Stimulated activated CD4-positive, alpha-beta T cell treated with anti-CD3 and anti-CD28 coated beads, Interleukin-12 subunit alpha, Interleukin-12 subunit beta, amount 100 ng/mL, for 24 hours (primary cell): ENCODE measurements at places on chromosomes 2 and 18.

DNA sequence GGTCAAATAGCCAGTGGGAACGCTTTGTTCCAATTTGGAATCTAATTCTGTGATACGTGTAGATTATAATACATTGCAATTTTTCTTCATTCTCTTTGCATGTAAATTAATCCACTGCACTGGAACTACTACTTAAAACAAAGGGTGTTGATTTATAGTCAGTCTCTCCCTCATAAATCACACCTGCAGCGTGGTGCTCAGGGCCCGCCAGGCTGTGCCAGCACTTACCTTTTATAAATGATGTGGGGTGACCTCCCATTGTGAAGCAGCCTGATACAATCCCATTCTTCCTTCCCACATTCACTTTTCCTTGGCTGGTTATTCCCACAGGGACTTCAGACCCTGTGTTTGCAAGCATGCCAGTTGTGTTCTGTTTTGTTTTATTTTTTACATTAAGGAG is 302.3 kb upstream of the ID2 start:
- DNase-seq = no peak

- DNase-seq = no peak
Measured at GRCh38 chr18:44899832-44900231, 219.1 kb downstream of the SETBP1 start.

DNA sequence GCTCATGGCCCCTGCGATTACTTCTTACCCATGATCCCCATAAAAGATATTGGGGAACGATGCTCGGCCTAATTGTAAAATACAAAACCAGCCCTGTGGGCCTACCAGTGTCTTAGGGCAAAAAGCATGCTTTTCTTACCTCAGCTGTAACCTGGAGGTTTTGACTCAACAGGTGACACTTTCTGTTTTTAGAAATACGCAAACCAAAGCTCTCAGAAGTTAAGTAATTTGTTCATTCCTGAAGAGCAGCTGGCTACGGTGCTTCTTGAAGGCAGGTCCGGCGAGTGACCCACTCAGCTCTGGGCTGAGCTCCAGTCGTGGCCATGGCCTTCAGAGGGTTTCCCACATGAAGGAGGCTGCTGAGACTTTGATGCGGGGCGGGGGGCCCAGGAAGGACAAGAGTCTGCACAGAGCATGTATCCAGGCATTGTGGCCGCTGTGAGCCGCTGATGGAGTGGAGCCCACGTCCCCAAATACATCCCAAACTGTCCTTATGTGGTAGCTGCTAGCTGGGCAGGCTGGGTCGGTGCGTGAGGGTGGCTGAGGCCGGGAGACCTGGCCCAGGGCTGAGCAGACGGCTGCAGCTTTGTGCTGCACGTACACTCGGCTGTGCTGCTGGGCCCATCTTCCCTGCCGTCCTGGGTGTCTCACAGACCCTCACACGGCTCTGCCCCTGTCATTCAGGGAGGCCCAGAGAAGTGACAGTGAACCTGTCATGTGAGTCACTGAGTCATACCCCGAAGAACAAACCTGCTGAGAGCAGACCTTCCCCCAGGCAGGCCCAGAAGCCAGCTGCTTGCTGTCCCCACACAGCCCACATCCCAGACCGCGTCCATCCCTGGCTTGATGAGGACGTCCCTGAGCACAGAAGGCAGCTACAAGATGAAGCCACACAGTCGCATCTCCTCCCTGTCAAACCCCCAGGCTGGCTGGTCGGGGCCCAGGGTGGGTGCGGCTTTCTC is 34.1 kb downstream of the ITGB1BP1 start:
- no peak for DNase-seq

DNA sequence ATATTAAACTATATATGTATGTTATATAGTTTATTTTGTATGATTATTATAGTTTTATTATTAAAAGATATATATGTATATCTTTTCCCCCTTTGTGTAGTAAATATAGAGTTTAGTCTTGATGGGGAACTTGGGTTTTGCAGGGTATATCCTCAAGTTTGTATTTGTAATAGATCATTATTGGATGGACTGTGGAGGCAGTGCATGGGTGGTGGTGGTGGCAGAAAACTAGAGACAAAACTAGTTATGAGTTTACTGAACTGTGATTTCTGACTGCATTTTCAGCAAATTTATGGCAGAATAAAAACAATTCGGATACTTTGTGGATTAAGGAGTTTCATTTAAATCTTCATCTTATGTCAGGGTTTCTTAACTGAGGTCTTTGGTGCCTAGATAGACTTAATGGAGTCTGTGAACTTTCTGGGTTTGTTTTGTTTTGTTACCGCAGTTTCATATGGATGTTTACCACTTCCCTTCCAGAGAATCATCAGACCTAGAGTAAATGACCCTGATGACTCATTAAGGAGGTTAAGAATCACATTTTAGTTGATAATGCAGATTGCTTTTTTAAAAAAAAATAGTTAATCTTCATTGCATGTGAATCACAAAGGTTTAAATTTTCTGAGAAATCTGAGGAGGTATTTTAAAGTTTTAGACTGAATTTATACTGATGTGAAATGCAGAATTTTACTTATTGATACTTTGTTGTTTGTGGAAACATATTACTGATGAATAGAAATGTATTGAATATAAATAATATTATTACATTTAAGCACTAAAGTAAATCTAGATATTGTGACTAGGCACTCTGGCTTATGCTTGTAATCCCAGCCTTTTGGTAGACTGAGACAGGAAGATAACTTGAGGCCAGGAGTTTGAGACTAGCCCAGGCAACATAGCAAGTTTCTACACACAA is 14.5 kb downstream of the EPC2 start:
- DNase-seq = no peak

- no peak for DNase-seq
Measured at GRCh38 chr2:19860022-19860421, 41.8 kb downstream of the TTC32 start.

- no peak for DNase-seq
Measured at GRCh38 chr2:19169134-19169768, 189.2 kb downstream of the OSR1 start.

DNA sequence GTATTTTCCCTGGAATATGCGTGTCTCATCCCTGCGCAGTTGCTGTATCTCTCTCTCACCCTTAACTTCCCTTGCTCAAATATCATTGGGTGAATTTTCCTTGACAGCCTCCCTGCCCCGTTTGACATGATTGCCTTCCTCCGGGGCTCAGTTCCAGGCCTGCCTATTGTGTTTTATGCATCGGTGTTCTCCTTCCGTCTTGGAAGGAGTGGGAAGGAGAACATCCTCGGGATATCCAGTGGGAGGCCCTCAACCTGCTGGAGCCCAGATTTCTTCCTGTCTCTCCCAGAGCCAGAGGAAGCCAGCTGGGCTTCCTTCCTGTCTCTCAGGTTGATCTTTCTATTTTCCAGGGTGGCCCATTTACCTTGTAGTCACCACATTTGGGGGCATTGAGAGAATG is 434.7 kb upstream of the HS6ST1 start:
- no peak for DNase-seq

DNA sequence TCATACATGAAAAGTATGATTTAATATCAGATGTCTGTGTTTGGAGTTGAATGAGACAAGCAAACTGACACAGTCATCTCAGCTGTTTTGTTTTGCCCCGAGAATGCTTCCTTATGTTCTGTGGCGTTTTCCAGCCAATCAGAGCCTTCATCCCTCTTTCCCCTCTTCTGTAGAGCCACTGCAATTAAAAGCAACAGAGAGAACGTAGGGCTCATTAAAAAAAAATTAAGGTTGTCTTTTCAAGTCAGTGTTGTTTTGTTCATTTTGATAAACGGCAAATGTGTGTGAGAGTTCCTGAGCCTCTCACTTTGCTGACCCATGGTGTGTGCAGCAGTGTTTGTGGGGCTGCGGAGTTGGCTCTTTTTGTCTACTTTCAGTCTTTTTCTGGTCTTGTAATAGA is 216.0 kb downstream of the FHOD3 start:
- no peak for DNase-seq

DNA sequence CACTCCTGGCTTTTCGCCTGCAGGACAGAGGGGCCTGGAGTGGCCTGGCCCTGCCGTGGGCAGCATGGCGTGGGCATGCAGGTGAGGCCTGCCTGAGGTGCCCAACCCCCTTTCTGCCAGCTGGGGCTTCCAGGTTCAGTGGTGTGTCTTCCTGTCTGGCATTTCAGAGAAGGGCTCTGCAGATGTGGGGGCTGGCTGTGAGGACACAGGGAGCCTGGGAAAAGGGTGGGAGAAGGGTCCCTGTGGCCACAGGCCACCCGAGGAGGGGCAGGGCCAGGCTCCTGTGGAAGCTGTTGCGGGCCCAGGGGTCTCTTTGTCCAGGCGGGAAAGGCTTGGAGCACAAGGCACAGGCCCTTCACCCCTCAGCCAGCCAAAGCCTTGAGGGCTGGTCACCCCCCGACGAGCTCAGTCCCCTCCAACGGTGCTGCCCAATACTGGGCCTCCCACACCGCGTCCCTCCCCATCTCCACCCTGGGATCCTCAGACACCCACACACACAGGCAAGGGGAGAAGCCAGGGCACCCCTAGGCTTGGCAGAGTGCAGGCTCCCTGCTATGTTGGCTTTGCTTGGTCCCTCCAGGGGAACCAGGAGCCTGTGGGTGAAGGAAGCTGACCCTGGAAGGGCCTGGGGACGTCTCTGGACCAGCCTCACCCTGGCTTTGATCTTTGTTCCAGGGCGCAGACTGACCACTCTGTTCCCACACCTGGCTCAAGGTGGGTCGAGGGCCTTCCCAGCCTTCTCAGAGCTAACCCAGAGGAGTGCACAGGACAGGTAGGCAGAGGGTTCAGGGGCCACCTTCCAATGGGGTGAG is 3.7 kb upstream of the AQP12A start:
- DNase-seq = no peak

DNA sequence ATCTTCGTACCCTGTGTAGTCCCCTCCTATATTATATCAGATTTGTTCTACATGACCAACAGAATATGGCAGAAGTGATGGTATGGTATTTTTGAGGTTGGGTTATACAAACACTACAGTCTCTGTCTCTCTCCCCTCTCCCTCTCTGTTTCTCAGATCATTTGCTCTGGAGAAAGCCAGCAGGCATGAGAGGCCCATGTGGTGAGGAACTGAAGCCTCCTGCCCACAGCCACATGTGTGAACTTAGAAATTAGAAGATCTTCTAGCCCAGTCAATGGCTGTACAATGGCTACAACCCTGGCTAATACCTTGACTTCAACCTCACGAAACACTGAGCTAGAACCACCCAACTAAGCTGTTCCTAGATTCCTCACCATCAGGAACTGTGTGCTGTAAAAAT is 250.6 kb downstream of the SMAD2 start:
- no peak for DNase-seq

GRCh38 chr2:32008805-32009515 is 1.8 kb downstream of the MEMO1 start:
- DNase-seq = no peak

GRCh38 chr2:235639885-235640284 is 146.0 kb downstream of the AGAP1 start:
- DNase-seq = no peak

DNA sequence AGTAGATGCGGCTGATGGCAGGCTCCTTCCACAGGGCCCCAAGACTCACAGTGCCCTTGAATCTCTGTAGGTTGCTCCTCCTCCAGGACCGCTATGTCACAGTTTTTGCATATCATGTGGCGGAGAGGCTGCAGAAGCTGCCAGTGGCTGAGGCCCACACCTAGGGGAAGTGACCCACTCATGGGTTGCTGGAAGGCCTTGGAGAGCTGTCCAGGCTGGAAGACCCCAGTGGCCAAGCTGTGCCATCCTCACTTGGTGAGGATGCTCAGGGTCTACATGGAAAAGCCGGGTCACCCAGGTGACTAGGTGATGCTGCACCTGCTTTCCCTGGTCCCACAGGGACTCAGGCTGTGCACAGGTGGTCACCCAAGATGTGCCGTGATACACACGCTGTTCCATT is 90.6 kb downstream of the SEPTIN10 start:
- DNase-seq = no peak

- DNase-seq = no peak
Measured at GRCh38 chr2:80002568-80003157, 301.9 kb downstream of the LRRTM1 start.

DNA sequence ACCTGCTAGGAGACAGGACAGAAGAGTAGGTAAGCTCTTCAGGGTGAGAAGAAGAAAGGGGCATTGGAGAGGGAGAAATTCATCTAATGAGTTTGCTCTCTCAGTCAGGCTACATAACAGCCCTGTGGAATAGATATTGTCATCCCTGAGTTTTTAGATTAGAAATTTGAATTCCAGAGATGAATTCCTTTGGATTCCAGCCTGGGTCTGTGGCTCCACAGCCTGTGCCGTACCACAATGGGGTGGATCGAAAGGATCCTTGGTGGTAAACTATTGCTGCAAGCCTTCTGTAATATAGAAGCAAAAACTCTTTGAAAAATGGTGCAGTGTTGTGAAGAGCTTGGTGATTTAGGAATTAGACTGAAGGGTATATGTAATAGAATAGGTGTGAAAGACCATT is 21.0 kb downstream of the MYO1B start:
- no peak for DNase-seq

DNA sequence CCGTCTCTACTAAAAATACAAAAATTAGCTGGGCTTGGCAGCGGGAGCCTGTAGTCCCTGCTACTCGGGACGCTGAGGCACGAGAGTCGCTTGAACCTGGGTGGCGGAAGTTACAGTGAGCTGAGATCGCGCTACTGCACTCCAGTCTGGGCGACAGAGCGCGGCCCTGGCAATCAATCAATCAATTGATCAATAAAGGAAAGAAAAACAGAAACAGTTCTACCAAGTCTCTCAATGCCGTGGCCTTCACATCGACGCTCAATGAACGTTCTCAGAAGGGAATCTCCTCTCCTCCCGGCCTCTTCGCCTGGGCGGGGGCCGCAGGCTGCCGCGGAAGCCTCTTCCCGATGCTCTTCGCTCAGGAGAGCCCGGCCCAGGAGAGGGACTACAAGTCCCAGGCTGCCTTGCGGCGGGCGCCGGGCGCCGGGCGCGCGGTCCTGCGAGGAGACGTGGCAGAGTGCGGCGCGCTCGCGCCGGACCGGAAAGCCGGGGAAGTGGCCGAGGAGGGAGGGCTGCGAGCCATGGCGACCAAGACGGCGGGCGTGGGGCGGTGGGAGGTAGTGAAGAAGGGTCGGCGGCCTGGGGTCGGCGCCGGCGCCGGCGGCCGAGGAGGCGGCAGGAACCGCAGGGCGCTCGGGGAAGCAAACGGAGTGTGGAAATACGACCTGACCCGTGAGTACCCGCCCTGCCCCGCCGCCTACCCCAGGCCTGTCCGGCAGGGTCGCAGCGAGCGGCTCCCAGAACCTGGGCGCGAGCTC is at the start of gene TMEM214:
TSS of gene TMEM214 (plus strand) at position 471 of the 758 bp plus-strand sequence. CDS start at position 522, 51 bp downstream.
- DNase-seq = peak; percentile 83

DNA sequence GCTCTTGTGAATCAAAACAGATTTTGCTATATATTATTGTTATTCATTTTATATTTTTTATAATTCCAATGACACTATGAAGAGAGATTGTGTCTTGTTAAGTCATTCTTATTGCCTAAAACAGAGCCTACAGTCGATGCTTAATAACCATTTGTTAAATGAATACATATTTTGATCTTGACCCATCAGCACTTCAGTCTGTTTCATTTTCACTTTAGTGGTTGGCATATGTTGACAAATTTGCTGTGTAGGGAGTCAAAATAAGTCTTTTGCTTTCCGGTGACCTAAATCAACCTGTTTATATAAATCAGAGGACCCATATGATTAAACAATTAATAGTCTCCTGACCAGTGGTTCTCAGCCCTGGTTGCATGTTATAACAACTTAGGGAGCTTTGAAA is 97.1 kb downstream of the TXNL1 start:
- no peak for DNase-seq

GRCh38 chr2:27074738-27075565 is 3.5 kb upstream of the EMILIN1 start:
- no peak for DNase-seq
